ENCODE measurements at places on chromosomes 6 and 20.

GRCh38 chr6:169296622-169297021 lies 43.0 kb upstream of the THBS2 start:
- no peak for DNase-seq

DNA sequence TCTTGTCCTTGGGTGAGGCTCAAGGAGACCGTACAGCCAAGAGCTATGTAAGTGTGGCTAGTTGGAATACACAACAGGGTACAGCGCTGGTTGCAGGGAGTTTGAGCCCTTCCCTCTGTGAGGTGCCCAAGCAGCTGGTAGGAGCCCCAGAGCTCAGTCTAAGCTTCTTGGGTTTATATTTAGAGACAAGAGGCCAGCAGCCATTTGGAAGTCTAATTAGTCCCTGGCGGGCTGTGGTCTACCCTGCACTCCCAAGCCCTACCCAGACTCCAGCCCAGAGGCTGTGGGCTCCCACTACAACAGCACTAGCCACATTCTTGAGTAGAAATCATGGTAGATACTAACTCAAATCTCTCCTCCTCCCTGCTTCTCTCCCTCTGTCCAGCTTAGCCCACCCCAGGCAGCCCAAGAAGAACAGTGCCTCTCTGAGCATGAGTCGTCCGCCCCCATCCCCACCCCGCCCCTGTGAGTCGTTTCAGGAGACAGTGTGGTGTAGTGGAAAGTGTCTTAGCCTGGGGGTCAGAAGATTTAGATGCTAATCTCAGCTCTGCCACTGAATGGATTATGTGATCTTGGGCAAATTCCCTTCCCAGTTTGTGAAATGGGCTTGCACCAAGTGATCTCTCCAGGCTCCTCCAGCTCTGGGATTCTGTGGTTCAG lies 37.8 kb downstream of the EIF2S2 start:
- no peak for DNase-seq

GRCh38 chr20:4161401-4162251 lies 146.3 kb upstream of the RNF24 start:
- DNase-seq, result no peak

- no peak for DNase-seq
Observed at GRCh38 chr6:167824591-167825331, 1.9 kb upstream of the AFDN start.

- DNase-seq, result no peak
Observed at GRCh38 chr20:32454164-32455145, 96.3 kb downstream of the ASXL1 start.

DNA sequence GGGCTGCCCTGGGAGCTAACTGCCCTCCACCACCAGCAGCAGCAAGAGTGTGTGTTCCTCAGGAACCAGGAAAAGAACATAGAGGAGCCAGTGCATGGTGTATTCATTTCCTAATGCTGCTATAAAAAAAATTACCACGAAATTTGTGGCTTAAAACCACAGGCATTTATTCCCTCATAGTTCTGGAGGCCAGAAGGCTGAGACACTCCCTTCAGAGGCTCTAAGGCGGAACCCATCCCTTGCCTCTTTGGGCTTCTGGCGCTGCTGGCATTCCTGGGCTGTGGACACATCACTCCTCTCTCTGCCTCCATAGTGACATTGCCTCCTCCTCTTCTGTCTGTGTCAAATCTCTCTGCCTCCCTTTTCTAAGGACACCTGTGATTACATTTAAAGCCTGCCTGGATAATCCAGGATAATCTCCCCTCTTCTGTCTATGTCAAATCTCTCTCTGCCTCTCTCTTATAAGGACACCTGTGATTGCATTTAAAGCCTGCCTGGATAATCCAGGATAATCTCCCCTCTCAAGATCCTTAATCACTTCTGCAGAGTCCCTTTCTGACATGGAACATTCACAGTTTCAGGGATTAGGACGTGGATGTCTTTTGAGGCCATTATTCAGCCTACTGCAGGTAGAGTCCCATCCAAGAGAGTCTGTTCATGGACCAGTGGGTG lies 54.7 kb downstream of the NDUFAF5 start:
- DNase-seq, result no peak

GRCh38 chr6:80544976-80545722 lies 438.7 kb downstream of the BCKDHB start:
- no peak for DNase-seq

- DNase-seq, result peak; percentile 63
Observed at GRCh38 chr6:43478008-43478372, 620 bp downstream of the TJAP1 start.

GRCh38 chr6:53309059-53309900 lies 39.5 kb downstream of the ELOVL5 start:
- peak; percentile 71 for DNase-seq

DNA sequence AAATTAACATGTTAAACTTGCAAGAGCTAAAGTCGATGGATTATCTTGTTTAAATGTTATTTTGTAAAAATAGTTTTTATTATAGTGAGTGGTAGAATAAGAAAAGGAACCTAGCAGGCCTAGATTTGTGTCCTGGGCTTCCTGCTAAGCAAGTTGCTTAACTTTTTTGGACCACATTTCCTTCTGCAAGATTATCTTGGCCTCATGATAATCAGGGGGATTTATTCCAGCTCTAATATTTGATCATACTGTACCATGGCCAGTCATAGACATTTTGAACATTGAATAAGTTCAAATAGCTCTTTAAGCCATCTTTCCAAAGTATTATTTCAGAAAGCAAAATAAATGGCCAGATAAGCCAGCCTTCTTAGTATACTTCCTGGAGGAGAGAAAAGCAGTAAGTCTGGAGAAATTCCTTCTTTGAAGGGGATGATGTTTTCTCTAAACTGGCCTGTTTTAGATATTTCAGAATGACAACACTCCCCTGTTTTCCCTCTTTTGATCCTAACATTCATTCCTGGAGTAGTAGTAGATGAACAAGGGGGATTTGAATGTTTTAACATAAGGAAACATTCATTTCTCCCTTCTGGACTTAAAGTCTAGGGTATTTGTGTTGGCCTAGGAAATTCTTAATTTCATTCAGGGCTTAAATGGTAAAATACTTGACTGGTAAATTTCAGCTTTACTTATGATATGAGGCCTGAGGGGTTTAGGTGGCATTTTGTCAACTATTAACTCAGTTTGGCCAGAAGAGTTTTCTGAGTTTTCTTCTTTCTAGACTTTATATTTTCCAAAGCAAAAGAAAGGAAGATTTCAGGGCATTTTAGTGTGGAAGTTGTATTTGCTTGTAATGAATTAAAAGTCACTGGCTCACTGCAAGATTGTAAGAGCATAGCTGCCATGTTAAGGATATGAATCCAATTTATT lies 108.8 kb upstream of the SCGN start:
- no peak for DNase-seq
